ENCODE measurements at places on chromosomes 13 and 19.

DNA sequence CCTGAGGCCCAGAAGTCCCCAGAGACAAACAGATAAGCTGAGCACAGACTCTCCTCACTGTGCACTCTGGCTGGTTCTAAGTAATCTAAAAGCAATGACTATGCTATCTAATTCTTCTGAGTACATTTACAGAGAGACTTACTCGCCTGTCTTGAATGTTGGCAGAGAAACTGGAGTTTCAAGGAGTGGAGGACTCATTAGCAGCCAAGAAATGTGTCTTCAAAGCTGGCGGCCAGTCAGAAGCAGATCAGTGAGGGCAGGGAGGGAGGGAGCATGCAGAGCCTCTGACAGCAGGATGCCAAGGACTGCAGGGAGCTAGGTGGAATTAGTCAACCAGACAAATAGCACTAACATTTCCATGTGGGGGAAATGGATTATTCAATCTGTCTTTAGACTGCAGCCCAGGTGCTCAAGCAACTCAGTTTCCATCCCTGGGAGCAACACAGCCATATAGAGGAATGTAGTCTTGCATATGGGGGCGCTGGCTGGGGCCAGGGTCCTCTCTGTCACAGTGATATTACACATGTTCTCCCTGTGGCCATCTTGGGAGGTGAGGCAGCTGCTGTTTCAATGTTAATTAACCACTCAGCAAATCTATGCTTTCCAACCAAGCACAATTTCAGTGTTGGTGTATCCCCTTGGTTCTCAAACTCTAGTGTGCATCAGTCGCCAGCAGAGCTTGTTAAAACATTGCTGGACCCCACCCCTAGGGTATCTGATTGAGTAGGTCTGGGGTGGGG is 97.9 kb downstream of the CCNA1 start:
- peak; percentile 74 for DNase-seq

GRCh38 chr13:49455007-49455398 is 10.9 kb downstream of the SETDB2 start:
- no peak for DNase-seq

DNA sequence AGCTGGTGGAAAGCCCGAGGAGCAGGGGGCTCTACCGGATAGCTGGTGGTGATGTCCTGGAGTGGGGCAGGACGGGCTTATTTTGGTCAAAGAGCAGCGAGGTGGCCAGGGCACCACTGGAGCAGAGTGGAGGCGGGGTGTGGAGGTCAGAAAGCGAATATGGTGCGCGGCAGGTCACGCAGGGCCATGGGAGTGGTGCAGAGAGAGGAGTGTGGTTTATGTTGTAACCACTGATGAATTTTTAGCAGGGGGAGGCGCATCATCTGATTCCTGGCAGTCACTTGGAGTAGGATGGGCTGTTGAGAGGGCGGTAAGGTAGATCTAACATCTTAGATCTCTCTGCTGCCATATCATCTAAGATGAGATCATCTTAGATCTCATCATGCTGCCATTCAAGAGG is 1.4 kb upstream of the ZNF414 start:
- peak; percentile 12 for DNase-seq

- DNase-seq = peak; percentile 79
Measured at GRCh38 chr19:18496167-18496979, 25.5 kb downstream of the ELL start.

GRCh38 chr19:16619457-16619856 is 8.5 kb downstream of the MED26 start:
- DNase-seq = no peak

DNA sequence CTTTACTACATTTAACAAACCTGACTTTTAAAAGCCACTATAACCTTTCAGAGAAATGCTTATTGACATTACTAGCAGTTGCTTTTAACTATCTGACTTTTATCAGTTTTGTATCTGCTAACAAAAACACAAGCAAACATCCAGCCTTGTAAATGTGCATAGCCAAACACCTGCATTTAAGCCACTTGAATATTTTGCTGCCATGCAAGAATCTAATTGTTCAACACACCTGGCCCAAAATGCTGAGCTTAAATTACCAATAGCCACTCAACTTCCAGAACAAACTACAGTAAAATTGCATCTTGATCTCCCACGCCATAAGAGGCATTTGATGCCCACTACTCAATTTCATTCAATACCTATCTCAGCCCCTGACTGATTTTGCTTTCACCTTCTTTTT is 9.3 kb downstream of the ZIC5 start:
- no peak for DNase-seq

GRCh38 chr19:17320435-17320834 is 11.1 kb downstream of the DDA1 start:
- DNase-seq = no peak

DNA sequence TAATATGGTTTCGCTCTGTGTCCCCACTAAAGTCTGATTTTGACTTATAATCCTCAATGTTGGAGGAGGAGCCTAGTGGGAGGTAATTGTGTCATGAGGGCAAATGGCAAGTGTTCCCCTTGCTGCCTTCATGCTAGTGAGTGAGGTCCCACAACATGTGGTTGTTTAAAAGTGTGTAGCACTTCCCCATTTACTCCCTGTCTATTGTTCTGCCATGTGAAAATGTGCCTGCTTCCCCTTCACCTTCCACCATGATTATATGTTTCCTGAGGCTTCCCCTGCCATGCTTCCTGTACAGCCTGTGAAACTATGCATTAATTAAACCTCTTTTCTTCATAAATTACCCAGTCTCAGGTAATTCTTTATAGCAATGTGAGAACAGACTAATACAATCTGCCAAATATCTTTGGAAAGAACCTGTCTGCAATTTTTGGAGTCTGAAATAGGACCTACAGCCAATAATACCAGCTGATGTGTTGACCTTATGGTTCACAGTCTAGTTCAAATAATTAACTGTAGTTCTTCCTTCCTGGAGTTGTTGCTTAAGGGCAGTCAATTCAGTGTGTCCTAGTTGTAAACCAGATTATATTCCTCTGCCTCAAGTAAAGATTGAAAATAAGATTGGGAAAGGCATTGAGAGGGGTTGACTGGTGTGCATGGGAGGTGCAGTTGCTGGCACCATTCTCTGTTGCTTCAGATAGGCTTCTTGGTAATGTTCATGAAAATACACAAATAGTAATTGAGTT is 1442.9 kb downstream of the SLITRK1 start:
- DNase-seq = no peak

DNA sequence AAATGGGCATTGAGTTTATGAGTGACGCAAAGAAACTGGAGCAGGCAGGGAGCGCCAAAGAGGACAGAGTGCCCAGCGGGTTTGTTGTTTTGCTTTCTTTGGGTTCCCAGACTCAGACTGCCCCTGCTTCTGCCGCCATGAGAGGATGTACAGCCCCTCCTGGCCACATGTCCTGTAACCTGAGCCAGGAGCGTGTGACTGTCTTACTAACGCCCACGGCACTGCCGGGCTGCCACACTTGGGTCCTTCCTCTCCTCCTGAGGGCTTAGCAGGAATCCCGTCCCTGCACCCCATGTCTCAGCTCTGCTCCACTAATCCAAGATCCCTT is 80.5 kb downstream of the GPR12 start:
- DNase-seq = peak; percentile 76

DNA sequence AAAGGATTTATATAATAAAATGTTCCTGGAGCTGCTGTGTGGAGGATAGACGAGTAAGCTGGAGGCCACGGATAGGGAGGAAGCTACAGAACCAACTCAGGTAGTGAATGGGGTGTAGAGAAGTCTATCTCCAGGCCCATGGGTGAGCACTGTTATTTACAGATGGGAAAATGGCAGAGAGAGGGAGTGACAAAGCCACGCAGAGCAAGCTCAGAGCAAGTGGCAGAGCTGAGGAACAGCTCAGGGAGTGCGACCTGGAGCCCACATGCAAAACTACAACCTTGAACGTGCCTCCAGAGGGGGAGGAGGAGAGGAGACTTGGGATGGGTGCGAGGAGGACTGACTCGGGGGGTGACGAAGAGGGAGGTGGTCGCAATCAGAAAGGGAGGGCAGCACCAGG is 13.4 kb upstream of the RSPH6A start:
- no peak for DNase-seq

GRCh38 chr19:22797040-22797439 is 13.1 kb upstream of the ZNF99 start:
- no peak for DNase-seq

GRCh38 chr13:39397896-39398265 is 205.1 kb downstream of the LHFPL6 start:
- no peak for DNase-seq

DNA sequence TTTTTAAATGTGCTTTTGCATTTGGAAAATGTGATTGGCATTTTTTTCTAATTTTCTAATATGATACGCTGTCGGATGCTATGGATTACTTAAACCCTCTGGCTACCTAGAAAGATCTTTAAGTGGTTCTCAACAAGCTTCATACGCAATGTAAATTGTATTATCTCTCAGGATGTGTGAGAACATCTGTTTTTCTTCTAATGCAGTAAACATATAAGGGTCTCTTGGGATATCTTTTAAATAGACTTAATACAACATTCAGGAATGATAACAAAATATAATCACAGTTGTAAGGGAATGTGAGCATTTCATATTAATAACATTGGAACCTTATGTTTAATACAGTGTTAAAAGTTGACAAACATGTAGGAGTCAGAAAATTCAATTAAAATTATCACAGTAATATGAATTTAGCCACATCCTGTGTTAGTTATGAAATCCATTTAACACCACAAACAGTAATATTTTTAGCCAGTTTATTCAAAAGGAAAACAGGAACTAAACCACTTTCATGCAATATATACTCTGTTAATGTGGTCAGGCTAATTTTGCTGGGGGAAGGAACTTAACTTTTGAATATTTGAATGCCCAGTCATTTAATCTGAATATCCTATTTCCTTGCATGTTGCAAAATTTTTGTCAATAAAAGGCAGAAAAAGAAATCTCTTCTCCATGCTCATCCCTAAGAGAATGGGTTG is 15.0 kb upstream of the ALOX5AP start:
- DNase-seq = no peak

DNA sequence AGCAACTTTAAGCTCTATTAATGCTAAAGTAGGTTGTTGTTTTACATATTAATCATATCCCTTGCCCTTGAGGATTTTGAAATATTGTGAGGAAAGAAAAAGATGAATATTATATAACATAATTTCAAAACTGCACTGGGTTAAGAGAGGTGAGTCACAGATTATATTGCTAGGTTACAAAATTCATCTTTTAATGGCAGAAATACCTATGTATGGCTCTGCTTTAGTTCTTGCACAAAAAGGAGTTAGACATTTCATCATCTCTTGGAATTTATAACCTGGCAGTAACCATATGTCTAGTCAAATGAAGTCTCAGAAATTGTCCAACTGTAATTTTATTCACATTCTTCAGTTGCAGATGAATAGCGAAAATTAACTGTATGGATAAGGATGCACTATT is 2041.1 kb downstream of the OLFM4 start:
- DNase-seq = no peak
